ENCODE measurements at places on chromosomes 3 and 15. TPM values are rescaled to one million over a fixed set of nuclear protein-coding genes. Genes with fewer than 3 reads are reported as not detected.

TRH gene
- not detected for total RNA-seq

MESP2 gene
- not detected for total RNA-seq

KLHDC8B gene
- 40.2 TPM for total RNA-seq

EPHB3 gene
- 2.8 TPM for total RNA-seq

SOX2 gene
- 0.29 TPM for total RNA-seq

UBE2E2 gene
- 39.3 TPM for total RNA-seq

AMIGO3 gene
- total RNA-seq: not detected

CKMT1B gene
- total RNA-seq: not detected

WDR93 gene
- total RNA-seq: not detected

PRR20G gene
- not detected for total RNA-seq

TMEM158 gene
- 3.2 TPM for total RNA-seq

GPR62 gene
- not detected for total RNA-seq

KY gene
- 1.2 TPM for total RNA-seq

AQR gene
- total RNA-seq: 28.9 TPM

LRTM1 gene
- total RNA-seq: not detected

CASR gene
- not detected for total RNA-seq

RGMA gene
- 50.3 TPM for total RNA-seq

CNTN6 gene
- 0.26 TPM for total RNA-seq

POTEB gene
- not detected for total RNA-seq

RTP3 gene
- not detected for total RNA-seq

SYNPR gene
- total RNA-seq: not detected

ALDH1A3 gene
- 7.0 TPM for total RNA-seq

RASA2 gene
- 26.1 TPM for total RNA-seq

LTK gene
- total RNA-seq: 0.19 TPM

RFT1 gene
- total RNA-seq: 16.6 TPM

FBXO40 gene
- 0.13 TPM for total RNA-seq

SNRK gene
- total RNA-seq: 66.9 TPM

PTX3 gene
- total RNA-seq: 68.2 TPM

KLHL6 gene
- 4.6 TPM for total RNA-seq

CPNE9 gene
- total RNA-seq: not detected

ZBED2 gene
- not detected for total RNA-seq

IP6K2 gene
- total RNA-seq: 43.9 TPM

Data from aorta (tissue), 5 donors.